Stimulated activated CD4-positive, alpha-beta T cell treated with anti-CD3 and anti-CD28 coated beads, Interleukin-12 subunit alpha, Interleukin-12 subunit beta, amount 100 ng/mL, for 24 hours (primary cell): ENCODE measurements at places on chromosomes 7 and 10.

- DNase-seq: no peak
These were observed at the start of gene MACROH2A2 for GRCh38 chr10:70052462-70053217. MACROH2A2 (plus strand) TSS chr10:70052846; CDS start chr10:70075659, 22,813 bp downstream.

DNA sequence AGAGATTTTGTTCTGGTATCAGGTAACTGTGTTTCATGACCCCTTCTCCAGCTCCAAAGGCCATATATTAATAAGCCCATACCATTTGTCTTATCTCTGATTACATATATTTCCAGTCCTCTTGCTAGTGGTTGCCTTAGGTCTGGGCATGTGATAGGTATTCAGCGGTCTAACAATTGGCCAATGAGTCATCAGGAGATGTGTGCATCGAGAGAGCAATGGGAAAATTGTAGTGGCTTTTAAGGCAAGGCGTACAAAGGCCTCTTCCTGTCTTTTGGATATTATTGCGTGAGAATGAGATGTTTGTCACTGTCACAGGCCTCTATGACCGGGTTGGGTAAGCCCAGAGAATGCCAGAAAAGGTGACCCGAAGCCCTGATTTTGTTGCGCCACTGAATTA lies 38.6 kb upstream of the SFRP5 start:
- no peak for DNase-seq

DNA sequence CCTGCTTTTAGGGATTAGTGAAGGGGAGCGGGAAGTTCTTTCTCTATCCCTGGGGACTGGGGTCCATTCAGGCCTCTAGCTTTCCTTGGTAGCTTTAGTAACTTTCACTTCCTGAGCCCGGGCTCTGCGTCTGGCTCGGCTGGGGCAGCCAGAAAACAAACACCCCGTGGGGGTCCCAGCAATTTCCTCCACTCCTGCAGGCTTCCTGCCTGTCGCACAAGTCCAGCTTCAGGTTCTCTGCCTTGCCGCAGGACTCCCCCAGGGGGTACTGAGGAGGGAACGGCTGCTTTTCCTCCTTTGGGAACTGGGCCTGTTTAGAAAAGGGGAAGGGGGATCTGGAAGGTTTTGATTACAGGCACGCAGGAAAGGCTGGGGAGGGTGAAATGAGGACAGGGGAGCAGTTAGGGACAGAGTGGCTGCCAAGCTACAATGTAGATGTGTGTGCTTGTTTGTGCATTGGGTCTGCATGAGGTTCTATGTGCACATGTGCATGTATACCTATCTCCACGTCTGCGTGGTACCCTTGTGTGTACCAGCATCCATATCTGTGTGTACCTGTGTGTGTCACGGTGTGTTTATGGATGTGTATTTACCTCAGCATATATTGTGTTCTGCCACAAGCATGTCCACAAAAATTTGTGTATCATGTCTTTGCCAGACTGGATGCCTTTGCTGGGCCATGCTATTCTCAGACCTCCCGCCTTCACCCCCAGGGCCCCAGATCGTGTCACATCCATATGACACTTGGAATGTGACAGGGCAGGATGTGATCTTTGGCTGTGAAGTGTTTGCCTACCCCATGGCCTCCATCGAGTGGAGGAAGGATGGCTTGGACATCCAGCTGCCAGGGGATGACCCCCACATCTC lies 2.0 kb downstream of the KAZALD1 start:
- no peak for DNase-seq

GRCh38 chr10:44437840-44438511 lies 53.1 kb upstream of the CXCL12 start:
- DNase-seq: no peak

DNA sequence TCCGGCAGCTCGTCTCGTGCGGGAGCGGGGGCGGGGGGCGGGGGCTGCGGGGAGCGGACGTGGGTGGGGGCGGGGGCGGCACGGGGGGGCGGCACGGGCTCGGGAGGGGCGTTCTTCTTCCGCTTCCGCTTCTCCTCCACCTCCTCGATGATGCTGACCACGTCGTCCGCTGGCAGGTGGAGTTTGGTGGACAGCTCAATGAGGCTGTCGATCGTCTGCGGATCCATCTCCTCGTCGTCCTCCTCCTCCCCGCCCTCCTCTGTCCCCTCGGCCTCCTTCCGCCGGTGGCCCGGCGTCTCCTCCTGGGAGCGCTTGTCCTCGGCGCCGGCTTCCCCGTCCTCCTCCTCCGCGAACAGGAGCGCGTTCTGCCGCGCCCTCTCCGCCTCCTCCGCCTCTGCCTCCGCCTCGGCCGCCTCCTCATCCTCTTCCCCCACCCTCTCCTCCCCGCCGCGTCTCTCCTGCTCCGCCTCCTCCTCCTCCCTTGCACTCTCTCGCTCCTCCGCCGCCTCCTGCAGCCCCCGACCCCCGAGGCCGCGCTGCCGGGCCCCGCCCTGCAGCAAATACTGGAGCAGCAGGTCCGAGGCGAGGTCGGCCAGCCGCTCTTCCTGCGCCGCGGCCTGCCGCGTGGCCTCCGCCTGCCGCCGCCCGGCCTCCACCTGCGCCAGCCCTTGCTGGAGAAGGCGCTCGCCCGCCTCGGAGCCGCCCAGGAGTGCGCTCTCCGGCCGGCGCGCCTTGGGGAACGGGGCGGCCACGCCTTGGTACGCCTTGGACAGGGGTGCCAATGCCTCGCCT lies 1.9 kb downstream of the VGF start:
- DNase-seq: no peak

GRCh38 chr10:75294866-75295701 lies 59.3 kb upstream of the COMTD1 start:
- peak; percentile 56 for DNase-seq

- no peak for DNase-seq
These were observed 92.8 kb downstream of the CCDC71L start for GRCh38 chr7:106568002-106568679.

- no peak for DNase-seq
These were observed 76.1 kb upstream of the LRGUK start for GRCh38 chr7:134051020-134051419.

- no peak for DNase-seq
These were observed 42.1 kb downstream of the CUX1 start for GRCh38 chr7:101859411-101860106.

- no peak for DNase-seq
These were observed 75.6 kb upstream of the INSIG1 start for GRCh38 chr7:155222061-155222460.

- DNase-seq: no peak
These were observed 588.0 kb downstream of the NRG3 start for GRCh38 chr10:82462910-82463551.

DNA sequence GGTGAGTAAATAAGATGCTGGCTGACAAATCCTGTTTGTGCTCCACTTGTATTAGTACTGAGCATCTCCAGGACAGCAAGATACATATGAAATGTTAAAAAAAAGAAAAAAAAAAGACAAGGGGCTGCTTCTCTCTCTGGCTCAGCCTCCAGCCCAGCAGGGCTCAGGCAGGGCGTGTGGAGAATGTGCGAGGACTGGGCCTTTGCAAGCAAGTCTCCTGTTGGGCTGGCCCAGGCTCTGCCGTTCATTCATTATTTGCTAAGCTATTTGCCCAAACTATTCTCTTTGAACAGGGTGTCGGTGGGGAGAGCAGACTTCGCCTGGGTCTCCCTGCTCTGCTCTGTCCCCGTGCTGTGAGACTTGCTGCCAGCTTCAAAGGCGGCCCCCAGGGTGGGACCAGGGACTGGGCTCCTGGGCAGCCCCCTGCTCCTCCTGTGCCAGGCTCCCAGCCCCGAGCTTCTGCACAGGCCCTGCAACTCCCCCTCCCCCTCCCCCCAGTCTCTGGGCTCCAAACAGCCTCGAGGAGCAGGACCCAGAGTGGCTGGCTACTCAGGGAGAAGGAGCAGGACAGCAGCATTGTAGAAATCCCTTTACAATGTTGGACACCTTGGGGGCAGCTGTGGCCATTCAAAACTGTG lies 25.6 kb upstream of the MGMT start:
- no peak for DNase-seq

- peak; percentile 45 for DNase-seq
These were observed 56.5 kb upstream of the PCGF5 start for GRCh38 chr10:91163869-91164474.

GRCh38 chr7:5441840-5442503 lies 18.3 kb upstream of the TNRC18 start:
- no peak for DNase-seq

DNA sequence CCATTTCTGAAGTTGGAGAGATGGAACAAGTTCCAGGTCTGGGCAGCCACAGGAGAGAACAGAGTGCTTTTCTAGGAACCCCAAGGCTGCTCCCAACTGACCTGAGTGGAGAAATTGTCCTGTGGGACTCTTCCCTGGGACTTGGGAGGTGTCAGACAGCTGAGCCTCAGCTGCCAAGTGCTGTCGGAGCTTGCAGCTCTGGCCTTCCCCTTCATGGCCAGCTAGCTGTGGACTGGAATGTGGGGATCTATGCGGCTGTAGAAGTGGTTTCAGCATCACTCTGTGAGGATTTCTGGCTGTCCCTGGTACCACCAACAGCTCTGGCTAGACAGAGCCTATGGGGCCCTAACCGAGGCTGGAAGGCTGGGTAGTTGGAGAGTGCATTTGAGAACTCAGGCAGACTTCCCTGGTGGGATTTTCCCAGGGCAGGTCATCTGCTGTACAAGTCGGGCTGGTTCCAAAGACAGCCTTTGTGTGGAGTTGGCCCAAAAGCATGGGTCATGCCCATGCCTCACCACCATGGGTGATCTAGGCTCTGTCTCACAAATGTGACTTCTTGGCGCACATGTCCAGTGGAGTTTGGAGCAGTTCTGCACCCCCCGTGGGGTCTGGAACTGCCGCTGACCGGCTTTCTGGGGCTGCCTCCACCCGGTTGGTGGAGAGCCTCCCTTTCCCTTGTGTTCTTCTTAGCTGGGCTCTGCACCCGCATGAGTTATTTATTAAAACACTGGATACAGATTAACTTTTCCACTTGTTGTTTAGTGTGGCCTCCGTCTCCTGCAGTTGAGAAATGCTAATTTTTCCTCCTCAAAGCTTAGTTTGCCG lies 10.9 kb downstream of the SUFU start:
- DNase-seq: no peak

DNA sequence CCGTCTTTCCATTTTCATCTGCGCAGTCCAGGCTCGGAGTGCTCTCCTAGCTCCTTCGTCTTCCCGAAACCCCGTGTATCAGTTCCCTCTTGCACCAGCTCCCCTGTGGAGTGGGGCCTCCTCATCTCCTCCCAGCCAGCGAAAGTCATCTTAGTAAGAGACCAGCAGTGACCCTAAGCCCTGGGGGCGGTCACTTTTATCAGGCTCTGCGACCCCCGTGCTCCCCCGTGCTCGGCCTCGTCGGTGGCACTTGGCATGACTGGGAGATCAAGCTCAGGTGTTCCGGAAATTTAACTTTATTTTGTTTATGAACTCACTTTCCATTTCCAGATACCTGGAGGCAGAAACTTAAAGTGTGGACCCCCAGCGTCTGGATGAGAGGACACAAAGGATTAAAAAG lies 574 bp upstream of the ECHDC3 start:
- no peak for DNase-seq

DNA sequence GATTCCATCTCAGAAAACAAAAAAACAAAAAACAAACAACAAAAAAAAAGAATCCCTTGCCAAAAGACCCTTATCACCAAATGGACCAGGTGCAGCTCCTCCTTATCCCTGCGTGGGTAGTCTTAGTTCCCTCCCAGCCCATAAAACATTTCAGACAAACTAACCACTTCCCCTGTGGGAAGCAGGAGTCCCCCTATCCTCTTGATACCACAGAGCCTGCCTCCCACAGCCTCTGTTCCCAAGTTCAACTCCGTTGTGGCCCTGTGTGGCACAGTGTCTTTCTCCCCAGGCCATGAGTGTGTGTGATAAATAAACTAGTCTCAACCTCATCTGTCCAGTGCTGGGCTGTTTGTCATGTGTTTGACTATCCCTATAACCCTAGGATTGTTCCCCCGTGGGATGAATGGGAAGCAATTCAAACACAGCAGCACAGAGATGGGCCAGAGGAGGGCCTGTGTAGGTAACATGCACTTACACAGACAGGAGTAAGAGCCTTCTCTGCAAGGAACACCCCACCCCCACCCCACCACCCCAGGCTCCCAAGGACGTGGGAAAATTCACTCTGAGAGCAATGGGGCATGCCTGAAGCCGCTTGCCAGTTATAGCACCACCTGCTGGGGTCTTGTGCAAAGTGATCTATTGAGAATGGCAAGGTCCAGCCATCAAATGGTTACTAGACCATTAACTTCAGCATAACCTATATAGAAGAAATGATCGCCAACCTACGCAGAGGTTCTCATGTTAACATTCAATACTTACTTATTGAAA lies 147.1 kb upstream of the GHITM start:
- peak; percentile 14 for DNase-seq

DNA sequence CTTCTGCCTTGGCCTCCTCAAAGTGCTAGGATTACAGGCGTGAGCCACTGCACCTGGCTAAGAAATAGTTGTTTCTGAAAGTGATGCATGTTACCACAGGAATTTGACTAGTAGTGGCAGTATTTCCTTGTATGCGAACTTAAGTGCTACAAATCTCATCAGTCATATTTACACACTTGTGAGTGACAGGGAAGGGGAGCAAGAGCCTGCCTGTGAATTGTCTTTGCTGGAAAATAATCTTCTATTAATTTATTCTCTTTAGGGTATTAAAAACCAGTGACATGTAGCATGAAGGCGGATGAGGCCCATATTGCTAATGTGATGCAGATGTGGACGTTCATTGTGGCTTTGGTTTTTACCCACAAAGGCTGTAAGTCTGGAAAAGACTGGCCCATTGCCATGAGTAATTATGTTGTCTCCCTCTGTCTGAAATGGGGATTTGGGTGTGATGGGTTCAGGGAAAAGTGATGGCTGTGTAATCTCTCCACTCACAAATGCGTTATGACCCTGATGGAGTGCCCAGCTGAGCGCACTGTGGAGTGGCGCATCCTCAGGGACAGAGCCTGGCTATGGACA lies 97.6 kb downstream of the CCNY start:
- no peak for DNase-seq

DNA sequence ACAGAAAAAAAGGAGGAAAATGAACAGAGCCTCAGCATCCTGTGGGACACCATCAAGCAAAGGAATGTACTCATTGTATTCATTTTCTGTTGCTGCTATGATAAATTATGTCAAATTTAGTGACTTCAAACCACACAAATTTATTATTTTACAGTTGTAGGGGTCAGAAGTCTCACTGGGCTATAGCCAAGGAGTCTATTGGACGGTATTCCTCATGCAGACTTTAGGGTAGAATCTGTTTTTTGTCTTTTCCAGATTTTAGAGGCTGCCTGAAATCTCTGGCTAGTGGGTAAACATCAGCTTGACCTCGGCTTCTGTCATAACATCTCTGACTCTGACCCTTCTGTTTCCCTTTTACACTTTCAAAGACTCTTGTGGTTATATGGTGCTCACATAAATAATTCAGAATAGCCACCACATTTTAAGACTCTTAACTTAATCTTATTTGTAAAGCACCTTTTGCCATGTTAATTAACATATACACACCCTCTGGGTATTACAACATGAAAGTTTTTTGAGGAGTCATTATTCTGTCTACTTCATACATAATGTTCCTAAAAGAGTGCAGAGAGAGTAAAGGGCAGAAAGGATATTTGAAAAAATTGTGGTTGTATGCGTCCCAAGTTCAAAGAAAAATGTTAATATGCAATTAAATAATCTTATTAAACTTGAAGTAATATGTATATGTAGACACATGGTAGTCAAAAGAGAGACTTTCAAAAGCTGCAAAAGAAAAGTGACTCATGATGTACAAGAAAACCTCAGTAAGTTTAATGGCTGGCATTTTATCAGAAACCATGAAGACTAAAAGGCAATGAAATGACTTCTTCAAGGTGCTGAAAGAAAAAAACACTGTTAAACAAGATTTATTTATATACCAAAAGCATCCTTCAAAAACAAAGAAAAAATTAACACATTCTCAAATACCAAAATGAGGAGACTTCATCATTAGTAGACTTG lies 70.8 kb upstream of the MEOX2 start:
- DNase-seq: no peak

GRCh38 chr7:152931633-152932032 lies 172.1 kb downstream of the ACTR3B start:
- DNase-seq: no peak

GRCh38 chr7:55409482-55410225 lies 44.5 kb downstream of the LANCL2 start:
- DNase-seq: no peak
